EL (cell line): ENCODE measurements at places on chromosomes 5 and 9.

DNA sequence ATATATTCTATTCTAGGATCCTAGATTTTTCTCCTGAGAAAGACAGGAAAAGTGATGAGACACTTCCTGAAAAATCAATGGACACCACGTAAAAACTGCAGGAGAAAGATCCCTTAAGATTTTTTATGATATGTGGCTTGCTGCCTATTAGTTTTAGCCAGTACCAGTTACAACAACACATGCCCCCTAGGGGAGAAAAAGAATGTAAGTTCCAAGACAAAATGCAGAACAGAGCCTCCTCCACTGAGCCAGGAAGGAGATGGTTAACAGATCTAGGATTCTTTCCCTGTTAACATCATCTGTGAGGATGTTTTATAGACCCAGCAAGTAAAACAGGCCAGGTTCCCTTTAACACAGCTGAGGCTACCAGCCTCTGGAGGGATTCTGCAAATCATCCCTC, 574.7 kb downstream of the TLE4 start:
- DNase-seq: peak; percentile 34

GRCh38 chr5:8585230-8586018, 716.5 kb downstream of the MTRR start:
- DNase-seq: no peak

DNA sequence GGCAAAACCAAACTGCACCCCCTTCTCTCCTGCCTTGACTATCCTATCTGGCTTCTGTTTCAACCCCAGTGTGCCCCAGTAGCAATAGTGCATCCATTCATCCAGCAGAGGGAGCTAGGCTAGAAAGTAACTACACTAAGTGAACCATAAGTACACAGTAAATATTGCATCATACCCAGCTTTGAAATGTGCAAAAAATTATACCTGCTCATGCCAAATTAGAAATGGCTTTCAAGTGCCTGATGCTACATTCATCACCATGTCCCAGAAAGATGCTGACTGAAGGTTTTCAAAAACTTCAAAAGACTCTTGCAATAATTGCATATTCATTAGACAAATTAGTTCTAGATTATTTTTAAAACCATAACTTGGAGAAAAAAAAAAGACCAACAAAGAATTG, 153.5 kb downstream of the PRELID2 start:
- peak; percentile 77 for DNase-seq

- no peak for DNase-seq
These were observed 131.3 kb upstream of the ARRDC3 start for GRCh38 chr5:91514400-91514799.

GRCh38 chr5:109247986-109248385, 161.8 kb downstream of the PJA2 start:
- no peak for DNase-seq

DNA sequence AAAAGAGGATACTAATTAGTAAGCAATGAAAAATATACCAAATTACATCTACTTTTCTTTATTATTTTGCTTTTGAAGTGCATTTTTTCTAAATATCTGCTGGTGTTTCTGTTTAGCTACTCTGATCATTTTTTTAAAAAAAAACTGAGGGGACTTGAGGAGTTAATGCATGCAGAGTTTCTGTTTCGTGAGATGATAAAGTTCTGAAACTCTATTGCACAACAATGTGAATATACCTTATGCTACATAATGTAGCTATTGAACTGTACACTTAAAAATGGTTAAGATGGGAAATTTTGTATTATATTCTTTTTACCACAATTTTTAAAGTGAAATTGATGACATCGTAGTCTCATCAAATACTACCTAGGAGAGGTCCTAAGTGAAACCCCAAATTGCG, 288.3 kb upstream of the NR4A3 start:
- no peak for DNase-seq

- no peak for DNase-seq
These were observed 19.7 kb downstream of the BRD3OS start for GRCh38 chr9:134044944-134045343.

GRCh38 chr9:98974994-98975712, 31.4 kb downstream of the COL15A1 start:
- DNase-seq: peak; percentile 67

GRCh38 chr5:148488757-148489156, 105.0 kb downstream of the FBXO38 start:
- DNase-seq: no peak

DNA sequence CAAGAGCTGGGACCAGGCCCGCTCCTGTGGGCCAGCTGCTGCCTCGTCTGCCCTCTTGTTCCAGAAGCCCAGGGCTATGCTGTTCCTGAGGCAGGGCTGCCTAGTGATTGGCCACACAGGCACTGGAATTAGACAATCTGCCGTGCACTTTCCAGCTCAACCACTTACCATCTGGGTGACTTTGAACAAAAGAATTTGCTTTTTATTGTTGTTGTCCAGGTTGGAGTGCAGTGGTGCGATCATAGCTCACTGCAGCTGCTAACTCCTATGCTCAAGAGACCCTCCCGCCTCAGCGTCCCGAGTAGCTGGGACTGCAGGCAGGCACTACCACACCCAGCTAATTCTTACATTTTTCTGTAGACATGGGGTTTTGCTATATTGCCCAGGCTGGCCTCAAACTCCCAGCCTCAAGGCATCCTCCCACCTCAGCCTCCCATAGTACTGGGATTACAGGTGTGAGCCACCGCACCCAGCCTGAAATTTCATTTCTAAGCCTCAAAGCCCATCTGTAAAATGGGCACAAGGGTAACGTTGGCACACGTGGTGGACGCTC, 1.2 kb upstream of the NEK6 start:
- peak; percentile 95 for DNase-seq

GRCh38 chr9:107755246-107755645, 265.7 kb upstream of the KLF4 start:
- DNase-seq: peak; percentile 88

GRCh38 chr5:15137414-15137813, 265.8 kb upstream of the ANKH start:
- DNase-seq: no peak
